CD4-positive, alpha-beta T cell (primary cell): ENCODE measurements at places on chromosomes 3 and 15.

GRCh38 chr15:63490345-63491034, 13.9 kb upstream of the USP3 start:
- no peak for DNase-seq

DNA sequence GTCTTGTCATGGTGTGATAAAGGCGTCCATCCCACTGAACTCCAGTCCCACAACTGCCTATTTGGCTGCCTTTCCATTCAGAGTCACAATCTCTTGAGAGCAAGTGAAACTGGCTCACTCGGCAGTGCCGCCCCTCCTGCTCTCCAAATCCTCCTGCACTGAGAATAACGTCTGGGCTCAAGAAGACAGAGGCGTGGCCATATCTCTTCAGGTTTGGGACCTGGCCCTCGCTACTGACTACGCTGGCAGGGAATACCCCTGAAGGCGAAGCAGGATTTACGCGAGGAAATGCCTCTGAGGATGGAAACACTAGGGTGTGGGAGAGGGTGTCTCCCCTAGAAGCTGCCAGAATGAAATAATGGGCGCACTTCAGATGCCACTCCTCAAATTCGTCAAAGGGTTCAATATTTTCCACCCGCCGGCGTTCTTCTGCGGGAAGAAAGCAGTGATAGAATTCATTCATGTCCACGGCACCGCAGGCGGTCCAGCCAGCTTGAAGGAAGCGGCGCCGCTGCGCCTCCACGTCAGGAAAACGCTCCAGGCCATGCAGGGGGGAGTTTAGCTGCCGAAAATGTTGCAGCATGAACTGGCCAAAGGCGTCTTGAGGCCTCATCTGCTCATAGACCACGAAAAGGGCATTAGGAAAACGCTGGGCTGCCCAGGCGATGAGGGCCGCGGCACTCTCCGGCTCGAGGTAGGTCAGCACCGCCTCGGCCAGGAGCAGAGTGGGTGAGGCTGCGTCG, 985 bp downstream of the LCMT2 start:
- DNase-seq = peak; percentile 16

DNA sequence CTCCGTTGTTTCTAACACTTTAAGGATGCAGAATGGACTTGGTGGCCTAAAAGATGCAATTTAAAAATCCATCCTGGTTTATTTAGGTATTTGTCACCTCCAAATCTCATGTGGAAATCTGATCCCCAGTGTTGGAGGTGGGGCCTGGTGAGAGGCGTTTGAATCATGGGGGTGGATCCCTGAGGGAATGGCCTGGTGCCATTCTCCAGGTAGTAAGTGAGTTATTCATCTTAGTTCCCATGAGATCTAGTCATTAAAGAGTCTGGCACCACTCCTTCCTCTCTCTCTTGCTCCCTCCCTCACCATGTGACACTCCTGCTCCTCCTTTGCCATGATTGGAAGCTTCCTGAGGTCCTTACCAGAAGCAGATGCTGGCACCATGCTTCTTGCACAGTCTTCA, 339.1 kb downstream of the NTRK3 start:
- DNase-seq = no peak

GRCh38 chr15:41492597-41493204, 973 bp upstream of the ITPKA start:
- DNase-seq = no peak

DNA sequence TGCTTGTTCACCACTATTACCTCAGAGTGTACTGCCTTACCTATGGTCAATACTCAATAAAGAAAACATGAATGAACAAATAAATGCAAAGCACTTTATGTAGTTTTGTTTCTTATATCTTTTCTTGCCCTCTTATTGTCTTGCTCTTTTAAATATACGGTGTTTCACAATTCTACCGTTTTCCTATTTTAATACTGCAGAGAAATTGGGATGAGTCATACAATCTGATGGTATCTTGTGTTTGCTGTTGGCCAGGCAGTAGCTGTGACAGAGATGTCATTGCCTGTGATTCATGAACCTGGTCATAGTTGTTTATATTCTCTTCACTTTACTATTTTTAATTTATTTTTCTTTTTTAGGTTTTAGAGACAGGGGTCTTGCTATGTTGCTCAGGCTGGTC, 48.3 kb downstream of the SERP1 start:
- no peak for DNase-seq

DNA sequence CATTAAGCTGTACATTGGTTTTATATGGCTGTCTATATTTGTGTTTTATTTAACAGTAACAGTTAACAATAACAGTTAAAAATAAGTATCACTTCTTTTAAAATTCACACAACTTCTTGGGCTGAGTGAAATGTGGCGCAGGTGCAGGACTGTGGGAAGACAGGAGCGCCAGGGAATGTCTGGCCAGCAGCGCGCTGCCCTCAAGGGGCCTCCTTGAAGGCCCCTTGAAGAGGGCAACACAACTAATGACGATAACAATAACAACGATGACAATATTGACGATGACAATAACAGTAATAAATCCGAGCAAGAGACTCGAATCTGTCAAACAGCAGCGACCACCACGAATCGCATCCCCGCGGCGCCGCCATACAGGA, 411 bp upstream of the PPP2R3A start:
- DNase-seq = no peak

DNA sequence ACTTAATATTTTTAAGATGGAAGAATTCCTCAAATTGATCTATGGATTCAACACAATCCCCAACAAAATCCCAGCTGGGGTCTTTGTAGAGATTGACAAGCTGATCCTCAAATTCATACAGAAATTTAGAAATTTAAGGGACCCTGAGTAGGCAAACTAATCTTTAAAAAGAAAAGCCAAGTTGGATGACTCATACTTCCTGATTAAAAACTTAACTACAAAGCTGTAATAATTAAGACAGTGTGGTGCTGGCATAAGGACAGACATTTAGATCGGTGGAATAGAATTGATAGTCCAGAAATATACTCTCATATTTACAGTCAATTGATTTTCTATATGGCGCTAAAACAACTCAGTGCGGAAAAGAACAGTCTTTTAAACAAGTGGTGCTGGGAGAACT, 11.6 kb downstream of the FAM162A start:
- DNase-seq = no peak
